RCC 7860 (cell line): ENCODE measurements at places on chromosomes 13 and 19.
A peak's percentile ranks its signal among the peaks of the same experiment; 100 is the strongest.

- no peak for DNase-seq
Measured at GRCh38 chr19:50968716-50969412, 527 bp downstream of the KLK6 start.

GRCh38 chr19:18278521-18279265 is 2.7 kb downstream of the JUND start:
- no peak for DNase-seq

- DNase-seq = no peak
Measured at GRCh38 chr13:51385114-51385513, 45.6 kb downstream of the SERPINE3 start.

- no peak for DNase-seq
Measured at GRCh38 chr13:77692746-77693448, 4.6 kb upstream of the SLAIN1 start.

DNA sequence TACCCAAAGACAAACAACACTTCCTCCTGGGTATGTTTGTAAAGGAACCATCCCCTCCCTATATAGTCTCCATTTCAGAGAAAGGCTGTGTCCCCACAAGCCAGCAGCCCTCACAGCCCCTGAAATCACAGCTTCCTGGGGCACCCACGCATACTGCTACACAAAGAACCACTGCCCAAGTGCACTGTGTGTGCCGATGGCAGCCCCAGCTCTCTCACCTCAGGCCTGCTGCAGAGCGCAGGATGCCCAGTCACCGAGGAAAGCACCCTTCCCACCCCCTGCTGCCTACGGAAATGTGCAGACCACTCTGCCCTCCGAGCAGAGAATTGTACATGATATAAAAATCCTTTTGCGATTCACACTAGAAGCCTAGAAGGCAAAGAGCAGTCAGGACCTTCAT is 39.4 kb downstream of the SOHLH2 start:
- DNase-seq = no peak

- no peak for DNase-seq
Measured at GRCh38 chr13:53018690-53019647, 9.6 kb upstream of the OLFM4 start.

DNA sequence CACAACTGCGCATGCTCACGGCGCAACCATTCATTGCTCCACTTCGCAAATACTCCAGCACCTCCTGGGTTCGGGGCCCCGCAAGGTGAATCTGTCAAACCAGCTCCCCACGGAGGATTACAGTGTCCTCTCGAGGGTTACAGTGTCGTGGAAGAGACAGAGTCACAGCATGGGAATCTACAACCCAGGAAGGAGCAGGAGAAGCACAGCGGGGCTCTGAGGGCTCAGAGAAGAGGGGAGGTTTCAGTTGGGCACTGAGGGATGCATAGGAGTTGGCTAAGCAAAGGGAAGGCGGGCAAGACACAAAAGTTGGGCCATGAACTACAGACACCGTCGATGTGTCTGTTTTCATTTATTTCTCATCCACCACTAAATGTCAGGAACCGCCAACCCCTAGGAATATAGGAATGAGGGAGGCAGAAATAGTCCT is 1.0 kb upstream of the GTF2F1 start:
- no peak for DNase-seq

- DNase-seq = no peak
Measured at GRCh38 chr13:48908381-48909055, 67.2 kb upstream of the FNDC3A start.

DNA sequence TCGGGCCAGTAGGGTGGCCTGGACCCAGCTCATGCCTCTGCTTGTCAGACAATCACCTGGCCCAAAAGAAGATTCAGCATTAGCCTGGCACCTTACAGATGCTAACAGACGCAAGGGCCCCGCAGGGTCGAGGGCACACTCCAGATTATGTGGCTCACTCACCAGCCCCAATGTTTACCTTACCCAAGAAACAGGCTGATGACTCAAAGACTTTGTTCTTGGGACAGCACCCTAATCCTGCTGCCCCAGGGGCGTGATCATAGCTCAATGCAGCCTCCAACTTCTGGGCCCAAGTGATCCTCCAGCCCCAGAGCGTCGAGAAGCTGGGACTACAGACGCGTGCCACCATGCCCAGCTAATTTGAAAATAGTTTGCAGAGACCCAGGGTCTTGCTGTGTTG is 9.8 kb downstream of the ECSIT start:
- no peak for DNase-seq

DNA sequence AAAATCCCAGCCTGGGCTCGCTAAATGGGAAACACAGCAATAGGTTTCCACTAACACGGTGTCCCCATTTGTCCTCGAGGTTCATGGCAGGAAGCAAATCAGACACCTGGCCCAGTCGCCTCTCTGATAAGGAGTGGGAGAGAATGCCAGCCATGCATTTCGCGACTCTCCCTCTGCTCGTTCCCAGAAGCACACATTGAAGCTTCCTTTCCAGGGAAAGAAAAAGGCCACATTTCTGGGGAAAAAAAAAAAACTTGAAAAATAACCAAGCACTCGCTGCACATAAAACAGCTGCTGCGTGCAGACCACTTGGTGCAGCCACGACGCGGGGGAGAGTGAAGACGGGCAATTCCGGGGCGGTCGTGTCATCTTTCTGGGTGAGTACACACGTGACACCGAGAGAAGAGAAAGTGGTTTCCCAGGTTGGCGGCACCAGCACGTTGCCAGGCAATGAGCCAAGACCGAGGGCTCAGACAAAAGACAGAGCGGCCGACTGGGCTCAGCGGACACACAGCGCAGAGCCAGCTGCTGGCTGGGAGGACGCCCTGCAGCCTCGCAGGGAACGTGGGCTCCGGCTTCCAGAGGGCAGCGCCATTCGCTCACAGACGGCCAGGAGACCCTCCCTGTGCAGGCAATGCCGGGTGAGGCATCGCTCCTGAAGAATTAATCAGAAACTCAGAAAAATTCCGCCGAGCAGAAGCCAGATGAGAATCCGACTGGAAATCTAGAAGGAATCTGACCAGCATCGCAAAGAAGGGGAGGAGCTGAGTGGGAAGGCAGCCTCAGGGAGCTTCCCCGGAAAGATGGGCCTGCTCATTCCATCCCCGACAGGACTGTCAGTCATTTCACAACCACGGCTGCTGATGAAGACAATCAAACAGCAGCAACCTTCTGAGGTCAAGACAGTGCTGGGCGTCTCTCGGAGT is 83.2 kb upstream of the IRS2 start:
- peak; percentile 95 for DNase-seq

DNA sequence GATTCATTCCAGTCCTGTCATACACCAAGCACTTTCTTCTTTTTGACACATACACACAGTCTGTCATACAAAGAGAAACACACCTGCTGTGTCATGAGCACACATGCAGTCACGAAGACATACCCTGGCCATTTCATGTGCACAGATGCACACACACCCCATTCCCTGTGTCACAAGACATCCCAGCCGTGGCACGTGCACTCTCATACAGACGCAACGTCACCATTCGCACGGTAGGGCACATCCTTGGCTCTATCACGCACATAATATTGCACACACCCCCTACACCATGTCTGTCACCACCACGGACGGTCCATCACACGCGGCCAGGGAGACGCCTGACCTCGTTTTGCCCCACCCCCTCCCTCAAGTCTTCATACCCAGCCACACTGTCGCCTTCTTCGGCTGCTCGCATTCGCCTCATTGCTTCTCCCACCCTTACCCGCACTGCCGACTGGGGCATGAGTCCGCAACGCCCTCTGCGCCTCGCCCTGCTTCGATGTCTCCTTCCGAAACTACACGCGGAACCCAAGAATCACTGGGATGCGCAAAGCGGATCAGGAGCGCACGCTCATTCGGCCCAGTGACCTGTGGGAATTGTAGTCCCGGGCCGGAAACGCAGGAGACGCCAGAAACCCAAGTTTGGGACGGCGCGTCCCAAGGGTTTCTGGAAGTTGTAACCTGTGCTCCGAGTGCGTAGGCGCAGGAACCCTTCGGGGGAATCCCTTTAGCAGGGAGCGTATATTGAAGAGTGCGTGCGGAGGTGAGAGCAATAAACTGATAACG is 6.8 kb upstream of the ZNF283 start:
- DNase-seq = no peak

DNA sequence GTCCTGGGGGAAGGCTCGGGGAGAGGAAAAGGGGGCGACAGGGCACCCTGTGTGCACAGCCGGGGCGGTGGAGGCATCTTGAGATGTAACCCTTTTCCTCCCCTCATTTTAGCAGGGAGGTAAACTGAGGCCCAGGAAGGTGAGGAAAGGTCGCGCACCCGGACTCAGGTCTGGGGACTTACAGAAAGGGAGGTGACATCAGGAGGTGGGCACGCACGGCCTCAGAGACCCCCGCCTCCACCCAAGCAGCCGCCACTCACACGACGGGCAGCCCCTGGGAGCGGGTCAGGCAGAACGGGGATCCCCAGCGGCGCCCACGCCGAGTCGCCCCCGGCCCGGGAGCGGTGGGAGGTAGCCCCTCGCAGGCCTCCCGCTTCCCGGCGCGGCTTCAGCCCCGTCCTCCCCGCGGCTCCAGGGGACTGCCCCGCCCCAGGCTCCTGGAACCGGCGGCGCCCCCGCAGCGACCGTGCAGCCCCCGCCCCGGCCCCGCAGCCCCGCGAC is 477 bp downstream of the PIP5K1C start:
- no peak for DNase-seq

GRCh38 chr13:25415241-25415640 is 43.5 kb downstream of the ATP8A2 start:
- DNase-seq = no peak

DNA sequence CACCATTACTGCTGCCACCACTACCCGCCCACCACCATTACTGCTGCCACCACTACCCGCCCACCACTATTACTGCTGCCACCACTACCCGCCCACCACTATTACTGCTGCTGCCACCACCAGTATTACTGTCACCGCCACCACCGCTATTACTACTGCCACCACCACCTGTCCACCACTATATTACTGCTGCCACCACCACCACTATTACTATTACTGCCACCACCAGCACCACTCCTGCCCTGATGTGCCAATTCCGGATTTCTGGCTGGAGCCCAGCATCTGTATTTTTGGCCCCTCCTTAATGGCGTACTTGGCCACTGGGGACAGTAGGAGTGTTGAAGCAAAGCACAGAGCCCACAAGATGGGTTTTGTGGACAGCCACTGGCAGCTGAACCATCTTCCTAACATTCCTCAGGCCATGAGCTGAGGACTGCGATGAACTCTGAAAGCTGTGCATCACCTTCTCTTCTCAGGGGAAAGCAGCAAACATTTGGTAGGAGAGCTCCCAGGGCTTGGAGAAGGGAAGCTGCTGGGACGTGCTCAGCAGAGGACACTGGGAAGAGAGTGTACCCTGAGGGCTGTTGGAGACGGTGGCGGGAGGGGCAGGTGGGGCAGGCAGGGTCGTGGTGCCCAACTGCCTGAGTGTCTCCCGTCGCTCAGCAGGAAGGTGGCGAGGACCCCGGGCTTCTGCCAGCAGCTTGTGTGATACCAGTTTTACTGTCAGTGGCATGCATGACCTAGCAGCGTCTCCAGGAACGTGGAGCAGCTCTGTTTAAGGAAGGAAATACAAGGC is 23.0 kb downstream of the CUL4A start:
- DNase-seq = no peak

- no peak for DNase-seq
Measured at GRCh38 chr19:54189145-54189734, at the start of gene MBOAT7. TSS of gene MBOAT7 (minus strand) at chr19:54189580. CDS start at chr19:54188508, 1,072 bp downstream.

- no peak for DNase-seq
Measured at GRCh38 chr13:42086582-42086981, 38.1 kb downstream of the DGKH start.

DNA sequence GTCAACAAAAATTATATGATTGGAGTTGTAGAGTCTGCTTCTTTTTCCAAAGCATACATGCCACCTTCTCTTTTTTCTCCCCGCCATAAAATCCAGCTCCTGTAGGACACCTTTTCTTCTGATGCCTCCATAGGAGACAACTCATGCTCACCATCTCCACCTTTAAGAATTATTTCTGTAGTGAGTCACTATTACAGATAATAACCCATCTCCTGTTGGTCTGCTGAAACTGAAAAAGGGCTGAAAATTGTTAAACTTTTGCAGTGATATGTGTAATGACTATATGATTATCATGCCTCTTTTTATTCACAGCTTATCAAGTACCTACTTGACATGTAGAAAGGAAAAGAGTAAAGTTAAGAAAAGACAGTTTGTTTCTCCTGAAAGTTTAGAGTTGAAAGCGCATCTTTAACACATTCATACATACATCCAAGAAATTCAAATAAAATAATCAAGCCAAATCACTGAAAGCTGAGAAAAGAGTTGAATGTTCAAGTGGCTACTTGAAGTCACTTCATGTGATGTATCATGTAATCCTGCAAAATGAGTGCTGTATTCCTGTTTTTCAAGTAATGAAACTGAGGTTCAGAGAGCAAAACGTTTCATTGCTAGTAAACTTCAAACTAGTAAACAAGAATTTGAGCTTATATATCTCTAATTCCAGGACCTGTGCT is 35.5 kb upstream of the LPAR6 start:
- DNase-seq = no peak

DNA sequence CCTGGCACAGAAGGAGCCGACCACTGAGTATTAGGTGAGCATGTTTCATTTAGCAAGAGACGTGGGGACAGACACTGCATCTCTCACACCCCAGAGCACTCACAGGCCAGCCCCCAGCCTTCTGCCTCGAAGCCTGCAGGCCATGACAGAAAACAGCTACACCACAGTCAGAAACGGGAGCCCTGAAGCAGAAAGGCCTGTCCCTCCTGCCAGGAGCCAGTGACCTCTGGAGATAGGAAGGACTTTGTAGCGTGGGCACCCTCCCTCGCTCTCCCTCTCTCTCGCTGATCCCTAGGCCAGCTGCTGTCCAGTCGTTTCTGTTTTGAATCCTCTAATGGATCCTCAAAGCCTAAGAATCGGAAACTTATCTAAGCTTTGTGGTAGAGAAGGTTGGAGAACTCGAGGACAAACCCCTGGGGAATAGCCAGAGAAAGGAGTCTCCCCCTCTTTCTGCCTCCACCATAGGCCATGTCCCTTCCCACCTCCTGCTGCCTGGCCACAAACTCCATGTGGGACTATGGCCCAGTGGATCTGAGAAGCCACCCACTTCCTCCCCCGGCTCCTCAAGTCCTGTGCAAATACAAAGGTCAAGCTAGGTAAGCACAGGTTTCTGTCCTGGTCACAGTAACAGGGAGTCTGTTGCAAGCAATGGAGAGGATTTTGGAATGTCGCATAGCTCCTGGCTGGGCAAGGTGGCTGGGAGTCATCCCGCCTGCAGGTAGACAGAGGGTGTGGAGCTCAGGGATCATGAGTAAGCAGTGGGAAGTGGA is 95.1 kb downstream of the NUFIP1 start:
- DNase-seq = no peak
